ENCODE measurements at places on chromosomes 2 and 18.

DNA sequence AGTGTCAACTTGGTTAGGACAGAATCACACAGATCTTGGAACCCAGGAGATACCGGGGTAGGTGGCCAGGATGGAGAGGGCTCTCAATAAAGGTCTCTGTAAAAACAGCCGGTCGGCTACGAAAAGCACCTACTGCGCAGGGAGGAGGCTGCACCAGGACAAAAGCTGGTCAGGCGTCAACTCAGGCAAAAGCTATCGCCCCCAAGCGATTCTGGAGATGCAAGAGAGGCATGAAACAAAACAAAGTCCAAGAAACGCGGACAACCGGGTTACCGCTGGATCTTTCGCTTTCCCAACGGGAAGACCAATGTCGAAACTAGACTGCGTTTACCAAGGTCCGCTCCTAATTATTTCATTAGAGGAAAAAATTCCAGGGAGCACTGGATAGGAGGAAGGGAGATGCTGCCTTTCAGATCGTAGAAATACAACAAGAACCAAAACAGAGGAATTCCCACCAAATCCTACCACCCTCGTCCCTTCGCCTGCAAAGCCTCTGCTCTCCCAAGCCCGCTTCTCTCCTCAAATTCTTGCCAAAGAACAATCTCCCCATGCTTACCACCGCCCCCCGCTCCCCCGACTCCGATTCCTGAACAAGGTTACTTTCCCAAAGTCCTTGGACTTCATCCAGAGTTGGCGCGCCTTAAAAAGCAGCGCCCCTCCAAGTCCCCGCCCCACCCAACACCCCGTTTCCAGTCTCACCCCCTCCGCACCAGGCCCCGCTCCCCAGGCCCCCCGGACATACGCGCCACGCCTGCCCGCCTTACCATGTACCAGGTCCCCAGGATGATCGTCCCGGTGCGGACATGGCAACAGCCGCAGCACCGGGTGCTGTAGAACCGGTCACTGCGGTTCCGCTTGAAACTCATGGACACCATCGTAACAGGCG, 539 bp downstream of the LAPTM4A start:
- DNase-seq, result no peak

- no peak for DNase-seq
Measured at GRCh38 chr2:101806701-101807100, 109.2 kb downstream of the MAP4K4 start.

DNA sequence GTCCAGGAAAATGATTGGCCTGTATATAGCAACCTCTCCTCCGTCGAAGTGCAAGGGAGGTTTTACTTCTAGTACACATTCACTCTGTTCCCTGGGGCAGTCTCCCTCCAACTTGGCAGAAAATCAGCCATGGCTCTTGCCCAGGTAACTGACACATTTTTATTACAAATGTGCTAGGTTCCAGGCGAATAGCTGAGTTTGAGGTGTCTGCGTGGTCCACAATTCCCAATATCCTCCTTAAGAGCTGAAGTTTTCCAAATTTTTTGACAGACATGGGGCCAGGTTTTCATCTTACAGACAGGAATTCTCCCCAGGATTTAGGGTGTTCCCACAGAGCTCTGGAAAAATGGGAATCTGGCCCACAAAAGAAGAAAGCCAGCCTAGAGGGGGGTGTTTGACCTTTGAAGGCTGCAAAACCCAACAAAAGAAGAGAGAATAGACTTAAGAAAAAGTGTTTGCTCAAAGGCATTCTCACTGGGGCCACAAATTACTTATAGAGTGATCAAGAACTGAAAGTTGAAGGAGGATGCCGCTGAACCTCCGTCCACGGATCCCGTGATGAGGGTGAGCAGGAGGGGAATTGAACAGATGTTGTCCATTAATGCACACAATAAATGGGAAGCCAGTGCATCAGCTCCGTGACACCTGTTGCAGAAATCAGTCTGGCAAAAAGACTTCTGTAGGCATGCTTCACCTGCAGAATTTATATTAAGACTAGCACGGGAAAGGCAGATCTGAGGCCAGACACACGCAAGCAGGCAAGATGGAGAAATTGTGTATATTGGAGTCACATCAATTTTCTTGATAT, 242.3 kb upstream of the COPS8 start:
- no peak for DNase-seq

GRCh38 chr2:203972066-203972465, 35.5 kb downstream of the ICOS start:
- no peak for DNase-seq

GRCh38 chr2:128781585-128782385, 463.1 kb upstream of the HS6ST1 start:
- no peak for DNase-seq

- no peak for DNase-seq
Measured at GRCh38 chr2:120476141-120476540, 130.2 kb downstream of the INHBB start.

- no peak for DNase-seq
Measured at GRCh38 chr2:86064006-86064405, 41.7 kb downstream of the POLR1A start.

GRCh38 chr2:111618226-111618977, 265.6 kb downstream of the ANAPC1 start:
- DNase-seq, result no peak

GRCh38 chr2:1736045-1736444, 8.3 kb downstream of the PXDN start:
- DNase-seq, result no peak

DNA sequence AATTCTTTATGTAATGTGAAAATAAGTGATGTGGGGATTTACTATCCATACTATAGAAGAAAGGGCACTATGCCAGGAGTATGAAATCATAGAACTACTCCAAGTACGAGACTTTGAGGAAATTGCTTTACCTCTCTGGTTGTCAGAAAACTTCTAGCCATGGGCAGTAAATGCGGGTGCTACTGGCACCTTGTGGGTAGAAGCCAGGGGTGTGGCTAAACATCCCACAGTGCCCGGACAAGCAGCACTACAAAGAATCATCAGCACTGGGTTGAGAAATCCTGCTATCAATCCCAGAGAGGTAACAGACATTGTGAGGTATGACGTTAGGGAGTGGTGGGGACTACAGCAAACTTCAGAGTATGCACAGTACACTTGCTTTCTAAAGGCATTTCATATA, 453.5 kb upstream of the TNP1 start:
- DNase-seq, result no peak

- DNase-seq, result no peak
Measured at GRCh38 chr2:75042823-75043222, 84.4 kb downstream of the POLE4 start.

DNA sequence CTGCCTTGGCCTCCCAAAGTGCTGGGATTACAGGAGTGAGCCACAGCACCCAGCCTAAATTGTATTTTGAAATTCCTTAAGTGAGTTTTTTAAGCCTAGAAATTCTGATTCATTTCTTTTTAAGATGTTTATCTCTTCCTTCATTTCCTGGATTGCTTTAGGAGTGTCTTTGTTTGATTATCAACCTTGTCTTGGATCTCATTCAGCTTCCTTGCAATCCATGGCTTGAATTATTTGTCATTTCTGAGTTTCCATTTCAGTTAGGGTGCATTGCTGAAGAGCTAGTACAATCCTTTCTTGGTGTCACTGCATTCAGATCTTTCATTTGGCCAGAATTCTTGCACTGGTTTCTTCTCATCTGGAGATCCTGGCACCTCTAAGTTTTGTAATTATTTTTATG, 606.4 kb upstream of the ZNF804A start:
- no peak for DNase-seq

DNA sequence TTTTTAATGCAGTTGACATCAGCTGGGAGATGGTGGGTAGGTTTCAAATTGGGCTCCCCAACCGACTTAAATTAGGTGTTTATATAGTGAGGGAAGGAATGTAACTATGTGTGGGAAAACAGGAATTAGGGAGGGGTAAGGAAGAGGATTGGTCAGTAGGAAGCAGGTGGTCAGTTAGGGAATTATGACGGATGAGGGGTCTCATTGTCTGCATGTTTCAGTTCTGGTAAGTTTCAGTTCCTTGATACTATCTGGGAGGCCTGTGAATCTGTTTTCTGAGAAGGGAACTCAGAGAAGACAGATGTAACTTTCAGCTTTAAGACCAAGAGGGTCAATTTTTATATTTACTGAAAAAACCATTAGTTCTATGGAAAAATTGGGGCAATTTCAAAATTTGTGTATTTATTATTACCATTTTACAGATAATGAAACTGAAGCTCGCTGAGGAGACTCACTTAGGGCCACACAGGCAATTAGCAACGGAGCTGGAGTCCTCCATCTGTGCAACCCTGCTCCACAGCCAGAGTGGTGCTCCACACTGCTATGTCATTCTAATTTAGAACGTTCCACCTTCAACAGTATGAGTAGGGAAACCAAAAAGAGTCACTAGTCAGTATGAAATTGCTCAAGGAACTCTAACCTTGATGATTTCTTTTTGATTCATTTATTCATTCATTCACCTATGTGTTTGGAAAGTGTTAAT, 36.0 kb upstream of the CCDC195 start:
- DNase-seq, result no peak

GRCh38 chr2:27316655-27317412, 6.1 kb downstream of the MPV17 start:
- DNase-seq, result no peak

- DNase-seq, result no peak
Measured at GRCh38 chr2:19577723-19578122, 219.3 kb upstream of the OSR1 start.

DNA sequence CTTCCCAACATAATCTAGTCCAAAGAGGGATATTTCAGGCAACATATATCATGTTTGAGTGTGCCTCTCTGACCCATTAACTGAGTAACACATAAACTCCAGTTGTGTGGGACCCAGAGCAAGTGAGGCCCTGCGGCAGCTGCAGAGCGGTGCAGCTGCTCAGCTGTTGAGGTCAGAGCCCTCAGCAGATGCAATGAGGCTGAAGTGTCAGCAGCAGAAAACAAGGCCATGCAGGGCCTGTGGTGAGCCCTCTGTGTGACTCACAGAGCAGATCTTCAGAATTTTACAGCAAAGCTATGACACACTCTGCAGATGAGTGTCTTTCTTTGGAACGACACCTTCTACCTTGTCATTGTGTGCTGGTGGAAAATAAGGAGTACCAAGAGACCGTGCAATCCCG, 168.5 kb downstream of the CBLN2 start:
- no peak for DNase-seq

GRCh38 chr2:201558665-201559064, 84.6 kb downstream of the TMEM237 start:
- no peak for DNase-seq

GRCh38 chr18:55774505-55774904, 186.5 kb upstream of the TCF4 start:
- DNase-seq, result no peak
